Upper lobe of left lung (tissue), 6 donors: ENCODE measurements at places on chromosomes 2 and 18. TPM values are rescaled to one million over a fixed set of nuclear protein-coding genes. Genes with fewer than 3 reads are reported as not detected.

DNA sequence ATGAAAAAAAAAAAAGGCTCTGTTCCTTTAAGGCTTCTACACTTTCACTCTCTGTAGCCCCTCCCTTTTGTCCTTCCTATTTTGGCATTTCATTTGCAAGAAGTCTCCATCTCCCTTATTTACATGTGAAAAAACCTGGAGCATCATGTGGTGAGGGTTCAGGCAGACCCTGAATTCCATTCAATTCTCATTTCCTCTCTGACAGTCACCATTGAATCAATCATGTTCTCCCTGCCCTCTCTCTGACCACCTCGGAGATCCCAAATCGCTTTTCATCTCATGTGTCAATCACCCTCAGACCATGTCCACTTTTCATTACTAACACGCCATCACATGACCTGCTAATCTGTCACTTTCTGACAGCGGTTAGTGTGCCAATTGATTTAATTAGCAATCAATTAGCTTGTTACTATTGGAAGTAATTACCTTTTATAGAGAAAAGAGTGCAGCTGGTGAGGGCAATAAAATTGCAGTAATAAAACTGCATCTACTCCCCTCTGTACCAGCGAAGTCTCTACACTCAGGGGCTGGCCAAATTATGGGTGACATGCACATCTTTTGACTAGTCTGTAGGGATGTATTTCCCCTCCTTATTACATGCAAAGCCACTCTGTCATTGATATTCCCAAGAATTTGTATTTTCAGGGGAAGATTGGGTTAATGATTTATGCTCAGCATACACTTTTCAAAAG is 317.4 kb downstream of the EN1 start:
- DNase-seq = no peak

- DNase-seq = no peak
Measured at GRCh38 chr2:6288791-6289190, 576.9 kb downstream of the CMPK2 start.

GRCh38 chr2:127579231-127579630 is 43.7 kb downstream of the MYO7B start:
- no peak for DNase-seq

DNA sequence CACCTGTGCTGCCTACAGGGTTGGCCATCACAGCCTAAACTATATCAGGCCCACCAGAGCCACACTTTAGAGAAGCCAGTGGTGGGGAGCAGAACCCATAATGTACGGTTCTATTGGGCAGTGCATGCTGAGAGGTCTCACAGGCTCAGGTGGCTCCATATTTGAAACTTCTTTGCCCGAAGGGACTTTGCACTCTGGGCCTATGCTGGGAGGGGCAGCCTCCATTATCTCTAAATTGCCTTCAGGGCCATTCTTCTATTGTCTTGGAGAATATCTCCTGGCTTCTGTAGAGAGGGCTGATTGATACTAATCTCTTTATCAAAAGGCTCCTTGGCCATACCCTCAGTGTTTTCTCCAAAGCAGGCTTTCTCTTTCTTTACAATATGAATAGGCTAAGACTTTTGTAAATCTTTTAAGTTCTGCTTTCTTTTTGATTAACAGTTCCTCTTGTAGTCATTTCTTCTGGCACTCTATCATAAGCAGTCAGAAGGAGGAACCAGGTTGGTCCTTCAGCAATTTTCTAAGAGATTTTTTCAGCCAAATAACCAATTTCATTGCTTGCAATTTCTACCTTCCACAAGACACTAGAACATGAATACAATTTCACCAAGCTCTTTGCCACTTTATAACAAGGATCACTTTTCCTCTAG is 44.5 kb downstream of the RPE start:
- DNase-seq = no peak

DNA sequence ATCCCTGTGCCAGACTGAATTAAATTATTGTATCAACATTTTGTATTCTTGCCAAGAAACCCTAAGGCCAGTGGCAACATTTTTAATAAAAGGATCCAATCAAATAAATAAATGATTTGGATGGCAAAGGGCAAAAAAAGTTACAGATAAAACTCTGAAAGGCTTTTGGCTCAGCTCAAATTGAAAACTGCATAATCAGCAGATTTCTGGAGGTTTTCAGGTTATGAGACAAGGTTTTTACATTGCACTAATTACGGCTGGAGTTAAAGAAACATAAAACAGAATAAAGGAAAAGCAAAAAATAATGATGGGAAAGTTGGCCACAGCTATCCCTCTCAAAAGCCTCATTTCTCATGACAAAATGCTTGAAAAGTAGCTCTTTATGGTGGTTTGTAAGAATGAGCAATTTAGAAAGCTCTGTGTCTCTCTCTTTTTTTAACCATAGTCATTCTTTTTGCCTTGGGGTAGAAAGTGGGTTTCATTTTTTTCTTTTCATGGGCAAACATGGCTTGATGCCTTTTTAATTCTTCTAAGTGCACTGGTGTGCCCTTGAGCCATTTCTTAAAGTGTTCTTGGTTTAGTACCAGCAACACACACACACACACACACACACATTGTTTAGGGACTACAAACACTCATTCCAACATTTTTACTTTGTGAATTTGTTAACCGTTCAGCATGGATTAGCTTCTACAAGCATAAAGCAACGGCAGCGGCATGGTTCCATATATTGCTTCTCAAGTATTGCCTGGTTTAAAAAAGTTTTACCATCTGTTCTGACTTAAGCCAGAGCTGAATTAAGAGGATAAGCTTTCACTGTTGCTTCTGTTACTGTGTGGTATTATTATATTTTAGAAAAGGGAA is 747.1 kb upstream of the FSHR start:
- no peak for DNase-seq

DNA sequence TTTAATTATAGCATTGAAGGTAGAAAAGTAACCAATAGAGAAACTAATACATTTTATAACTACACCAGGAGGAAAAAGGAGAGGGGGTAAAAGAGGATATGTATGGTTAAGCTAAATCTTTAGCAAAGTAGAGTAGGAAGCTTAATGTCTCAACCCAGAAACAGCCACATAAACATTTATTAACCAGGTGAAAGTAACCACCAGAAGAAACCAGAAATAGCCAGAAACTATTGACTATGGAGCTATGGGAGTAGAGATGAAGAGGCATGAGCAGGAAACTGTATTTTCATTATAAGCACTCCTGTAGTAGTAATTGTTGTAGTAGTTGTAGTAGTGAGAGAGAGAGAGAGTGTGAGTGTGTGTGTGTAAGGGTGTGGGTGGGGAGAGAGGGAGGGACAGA is 617.5 kb upstream of the CHAC2 start:
- DNase-seq = no peak

GRCh38 chr18:24982831-24983230 is 369.1 kb downstream of the ZNF521 start:
- no peak for DNase-seq

GRCh38 chr2:127423478-127423843 is 5.2 kb downstream of the PROC start:
- no peak for DNase-seq

GRCh38 chr2:6919901-6920742 is 2.9 kb downstream of the RNF144A start:
- no peak for DNase-seq

DNA sequence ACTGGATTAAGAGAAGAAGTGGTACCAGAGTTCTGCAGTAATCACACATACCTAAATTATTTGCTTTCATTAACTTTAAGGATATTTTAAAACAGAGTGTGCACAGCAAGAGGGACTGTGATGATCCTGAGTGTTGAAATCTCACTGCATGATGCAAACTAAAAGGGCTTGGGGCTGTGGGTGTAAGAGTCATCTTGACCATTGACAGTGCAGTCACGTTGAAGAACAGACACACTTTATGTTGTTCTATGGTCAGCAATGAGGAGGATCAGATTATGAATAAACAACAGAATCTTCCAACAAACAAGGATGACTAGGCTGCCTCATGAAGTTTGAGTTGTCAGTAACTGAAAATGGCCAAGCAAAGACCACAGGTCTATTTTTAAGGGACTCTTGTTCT is 87.2 kb upstream of the GALNT5 start:
- no peak for DNase-seq

- no peak for DNase-seq
Measured at GRCh38 chr18:55858661-55859515, 270.9 kb upstream of the TCF4 start.

DNA sequence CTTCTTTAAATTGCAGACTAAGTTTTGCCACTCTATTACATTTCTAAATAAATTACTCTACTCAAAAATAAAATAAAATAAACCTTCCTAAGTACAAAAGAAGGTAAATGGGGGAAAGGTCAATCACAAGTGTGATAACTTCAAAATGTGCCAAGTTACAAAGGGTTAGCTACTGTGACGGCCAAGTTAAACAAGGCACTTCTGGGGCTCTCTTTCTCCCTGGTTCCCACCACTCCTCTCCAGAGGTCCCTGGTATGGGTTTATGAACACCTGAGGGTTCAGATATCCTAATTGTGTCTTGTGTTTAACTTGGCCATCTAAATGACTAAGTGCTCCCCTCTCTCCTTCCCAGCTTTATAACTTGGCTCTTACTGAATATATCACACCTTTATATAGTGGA is 5.4 kb downstream of the ZNF521 start:
- no peak for DNase-seq

GRCh38 chr2:156867201-156867600 is 390.3 kb upstream of the GALNT5 start:
- DNase-seq = no peak

DNA sequence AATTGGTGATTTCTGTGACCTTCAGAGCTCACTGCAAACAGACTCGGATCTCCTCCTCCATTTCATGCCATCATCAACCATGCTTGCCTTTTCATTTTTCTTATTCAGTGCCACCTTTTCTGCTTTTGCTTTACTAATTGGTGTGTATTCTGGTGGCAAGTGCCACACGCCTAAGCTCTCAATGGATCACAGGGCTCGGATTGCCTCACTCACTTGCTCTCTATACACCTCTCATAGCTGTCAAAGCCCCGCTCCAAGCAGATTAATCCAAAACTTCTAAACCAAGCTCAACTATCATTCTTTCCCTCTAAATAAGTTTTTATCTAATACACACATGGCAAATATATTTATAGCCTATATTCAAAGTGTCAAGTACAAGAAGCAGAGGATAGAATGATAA is 86.4 kb downstream of the PLEKHM3 start:
- peak; percentile 74 for DNase-seq

GRCh38 chr2:12005886-12006681 is 259.7 kb downstream of the LPIN1 start:
- peak; percentile 54 for DNase-seq

GRCh38 chr2:241009601-241010530 is 11.4 kb downstream of the SNED1 start:
- DNase-seq = peak; percentile 73

DNA sequence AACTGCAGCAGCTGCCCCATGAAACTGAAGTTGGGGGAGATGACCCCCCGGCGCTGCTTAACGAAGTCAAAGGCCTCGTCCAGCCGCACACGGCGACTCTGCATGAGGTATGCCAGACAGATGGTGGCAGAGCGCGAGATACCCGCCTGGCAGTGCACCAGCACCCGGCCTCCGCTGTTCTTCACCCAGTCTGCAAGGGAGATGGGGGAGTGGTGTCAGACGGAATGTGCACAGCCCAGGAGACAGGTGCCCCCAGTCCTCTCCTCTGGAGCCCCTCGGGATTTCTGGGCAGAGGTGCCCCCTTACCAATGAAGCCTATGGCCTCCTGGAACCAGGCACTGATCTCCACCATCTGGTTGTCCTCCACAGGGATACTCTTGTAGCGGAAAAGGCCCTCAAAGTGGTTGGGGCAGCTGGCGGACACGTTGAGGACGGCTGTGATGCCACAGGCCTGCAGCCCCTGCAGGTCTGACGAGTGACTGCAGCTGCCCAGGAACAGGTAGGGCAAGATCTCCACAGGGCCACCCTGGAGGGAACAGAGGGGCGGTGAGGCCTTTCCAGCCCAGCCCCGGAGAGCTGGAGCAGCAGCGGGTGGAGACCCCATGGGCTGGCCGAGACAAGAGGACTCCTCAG is 1.3 kb downstream of the DUSP2 start:
- no peak for DNase-seq

DNA sequence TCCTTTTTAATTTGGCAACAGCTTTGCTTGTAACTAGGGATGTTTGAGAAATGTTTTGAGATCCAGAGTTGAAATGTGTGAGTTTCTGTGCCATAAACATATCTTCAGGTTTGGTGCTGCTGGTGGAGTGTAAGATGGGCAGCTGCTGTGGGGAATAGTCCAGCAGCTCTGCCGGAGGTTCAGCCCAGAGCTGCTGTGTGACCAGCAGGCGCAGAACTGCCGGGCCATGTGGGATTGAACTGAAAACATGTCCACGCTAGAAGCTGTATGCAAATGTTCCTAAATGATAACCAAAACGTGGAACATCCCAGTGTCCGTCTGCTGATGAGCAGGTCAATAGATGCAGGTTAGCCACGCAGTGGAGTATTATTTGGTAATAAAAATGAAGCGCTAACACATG is 99.6 kb downstream of the DGKD start:
- no peak for DNase-seq

- DNase-seq = no peak
Measured at GRCh38 chr2:133424876-133425275, 143.4 kb downstream of the NCKAP5 start.

- DNase-seq = no peak
Measured at GRCh38 chr2:108707300-108707699, 12.0 kb upstream of the RANBP2 start.

- no peak for DNase-seq
Measured at GRCh38 chr2:233081731-233082221, 21.6 kb downstream of the INPP5D start.

DNA sequence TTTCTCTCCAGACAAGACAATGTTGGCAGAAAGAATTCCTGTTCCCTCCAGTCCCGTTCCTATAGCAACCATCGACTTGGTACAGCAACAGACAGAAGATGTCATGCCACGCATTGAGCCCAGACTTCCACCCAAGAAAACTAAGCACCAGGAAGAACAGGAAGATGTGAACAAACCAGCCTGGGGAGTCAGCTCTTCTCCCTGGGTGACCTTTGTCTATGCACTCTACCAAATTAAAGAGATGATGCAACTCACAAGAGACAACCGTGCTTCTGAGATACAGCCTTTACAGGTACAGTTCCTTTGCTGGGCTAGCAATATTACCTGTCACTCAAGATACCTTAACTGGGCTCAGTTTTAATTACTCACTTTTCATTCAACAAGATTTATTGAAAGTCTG is 37.1 kb downstream of the NEMP2 start:
- no peak for DNase-seq

DNA sequence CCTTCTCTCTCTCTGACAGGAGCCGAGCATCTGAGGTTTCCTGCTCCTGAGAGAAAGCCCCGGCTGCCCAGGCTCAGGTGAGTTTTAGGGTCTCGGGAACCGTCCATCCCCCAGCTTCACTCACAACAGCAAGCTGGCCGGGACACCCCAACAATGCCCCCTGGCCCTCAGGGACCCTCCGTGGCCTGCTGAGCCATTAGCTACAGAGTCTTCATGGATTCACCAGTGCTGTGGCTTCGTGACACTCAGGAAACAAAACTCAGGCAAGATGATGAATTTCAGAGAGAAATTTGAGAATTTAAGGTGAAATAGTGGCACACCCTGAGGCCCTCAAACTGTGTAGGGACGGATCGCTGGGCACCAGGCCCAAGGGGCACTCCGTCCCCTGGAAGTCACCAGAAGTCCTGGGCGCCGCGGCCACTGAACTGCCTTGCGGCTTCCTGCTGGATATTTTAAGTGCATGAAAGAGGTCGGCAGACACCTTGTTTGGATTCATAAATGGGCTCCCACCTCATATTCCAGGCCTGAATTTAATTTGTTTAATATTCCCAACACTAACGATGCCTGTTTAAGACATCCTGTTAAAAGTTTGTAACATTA is 368.3 kb upstream of the SALL3 start:
- DNase-seq = no peak

The EML6 gene
- 1.5 TPM for total RNA-seq

The ASPRV1 gene
- 1.8 TPM for total RNA-seq

The ANKRD23 gene
- 3.2 TPM for total RNA-seq

The SMAD2 gene
- 71.2 TPM for total RNA-seq

The STAT4 gene
- total RNA-seq = 11.9 TPM

The APOB gene
- total RNA-seq = 2.1 TPM

The MPV17 gene
- 99.3 TPM for total RNA-seq

The GREB1 gene
- total RNA-seq = 1.0 TPM
